ENCODE measurements at places on chromosomes 7 and 10.

DNA sequence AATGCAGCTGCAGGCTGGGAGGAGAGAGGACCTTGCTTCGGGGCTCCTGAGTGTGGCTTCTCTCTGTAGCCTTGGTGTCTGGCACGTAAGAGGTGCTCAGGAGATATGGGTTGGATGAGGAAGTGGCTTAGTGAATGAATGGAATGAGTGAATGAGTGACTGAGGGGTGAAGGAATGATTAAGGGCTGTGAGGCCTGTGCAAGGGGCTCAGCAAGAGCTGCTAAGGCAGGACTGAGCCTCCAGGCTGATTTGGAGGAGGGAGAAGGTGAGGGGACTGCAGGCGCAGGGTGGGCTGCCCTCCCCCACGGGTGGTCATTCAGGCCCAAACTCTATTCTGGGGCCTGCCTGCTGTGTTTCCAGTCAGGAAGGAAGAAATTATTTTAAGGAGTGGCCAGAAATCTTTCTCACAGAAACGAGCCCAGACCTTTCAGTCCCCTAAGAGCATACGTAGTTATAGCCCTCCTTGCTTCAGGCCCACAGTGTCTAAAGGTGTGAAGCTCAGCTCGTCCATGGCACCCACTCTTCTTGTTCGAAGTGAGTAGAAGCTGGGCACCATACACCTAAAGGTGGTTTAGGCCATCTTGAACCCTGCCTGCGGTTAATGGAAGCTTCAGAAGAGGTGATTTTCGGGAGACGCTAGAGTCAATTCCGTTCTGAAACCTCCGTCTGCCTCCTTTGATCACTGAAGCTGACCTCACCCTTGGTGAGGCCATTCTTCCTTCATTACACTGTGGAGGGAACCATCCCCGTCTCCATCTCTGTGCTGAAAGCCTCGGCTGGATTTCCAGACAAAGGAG lies 49.5 kb upstream of the SAMD8 start:
- DNase-seq: no peak

DNA sequence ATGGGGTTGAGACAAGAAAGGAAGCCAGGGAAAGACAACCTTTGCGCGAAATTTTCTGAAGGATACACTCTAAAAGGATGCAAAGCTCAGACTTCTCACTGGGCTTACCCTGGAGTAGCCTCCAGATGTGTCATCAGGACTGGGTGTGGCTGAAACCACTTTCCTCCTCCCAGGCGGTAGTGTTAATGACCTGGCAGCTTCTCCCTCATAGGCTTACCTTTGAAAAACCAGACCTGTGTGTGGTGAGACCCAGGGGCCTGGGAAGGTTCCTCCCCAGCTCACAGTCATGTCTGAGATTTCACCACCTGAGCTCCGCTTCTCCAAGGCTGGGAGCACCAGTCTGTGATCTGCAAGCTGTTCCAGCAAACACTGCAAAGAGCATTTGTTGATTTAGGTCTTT lies 93.7 kb downstream of the EPC1 start:
- DNase-seq: no peak

GRCh38 chr7:18684916-18685315 lies 189.4 kb downstream of the HDAC9 start:
- no peak for DNase-seq

DNA sequence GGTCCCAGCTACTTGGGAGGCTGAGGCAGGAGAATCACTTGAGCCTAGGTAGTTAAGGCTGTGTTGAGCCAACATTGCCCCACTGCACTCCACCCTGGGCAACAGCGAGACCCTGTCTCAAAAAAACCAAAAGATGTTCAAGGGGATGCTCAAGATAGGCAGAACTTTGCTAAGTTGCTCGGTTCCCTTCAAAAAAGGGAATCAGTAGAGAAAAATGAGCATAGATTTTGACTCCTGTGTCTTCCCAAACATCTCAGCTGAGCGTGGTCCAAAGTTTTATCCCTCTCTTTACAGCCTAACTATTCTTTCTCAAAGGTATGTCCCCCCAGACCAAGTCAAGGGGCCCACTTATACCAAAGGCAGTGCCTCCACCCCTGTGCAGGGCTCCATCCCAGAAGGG lies 14.0 kb downstream of the AGFG2 start:
- no peak for DNase-seq

DNA sequence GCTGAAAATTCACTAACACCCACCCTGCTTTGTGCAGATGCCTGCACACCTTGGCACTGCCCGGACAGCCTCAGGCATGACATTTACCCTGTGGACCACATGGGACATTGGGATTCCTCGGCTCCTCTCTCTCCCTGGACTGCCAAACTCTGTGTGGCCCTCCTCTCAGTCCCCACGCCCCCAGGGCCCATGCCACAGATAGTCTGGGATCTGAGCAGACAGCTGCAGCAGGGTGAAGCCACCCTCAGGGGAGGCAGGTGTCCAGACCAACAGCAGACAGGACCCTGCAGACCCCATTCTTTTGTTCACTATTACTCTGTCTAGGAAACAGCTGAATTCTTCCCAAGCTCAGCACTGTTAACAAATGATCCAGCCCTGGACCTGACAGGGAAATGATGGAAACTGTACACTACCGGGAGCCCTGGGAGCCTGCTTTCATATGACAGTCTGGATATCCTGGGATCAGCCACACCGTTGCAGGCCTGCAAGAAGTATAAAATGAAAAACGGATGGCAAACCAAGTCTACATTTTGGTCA lies 83.4 kb downstream of the VOPP1 start:
- DNase-seq: no peak

DNA sequence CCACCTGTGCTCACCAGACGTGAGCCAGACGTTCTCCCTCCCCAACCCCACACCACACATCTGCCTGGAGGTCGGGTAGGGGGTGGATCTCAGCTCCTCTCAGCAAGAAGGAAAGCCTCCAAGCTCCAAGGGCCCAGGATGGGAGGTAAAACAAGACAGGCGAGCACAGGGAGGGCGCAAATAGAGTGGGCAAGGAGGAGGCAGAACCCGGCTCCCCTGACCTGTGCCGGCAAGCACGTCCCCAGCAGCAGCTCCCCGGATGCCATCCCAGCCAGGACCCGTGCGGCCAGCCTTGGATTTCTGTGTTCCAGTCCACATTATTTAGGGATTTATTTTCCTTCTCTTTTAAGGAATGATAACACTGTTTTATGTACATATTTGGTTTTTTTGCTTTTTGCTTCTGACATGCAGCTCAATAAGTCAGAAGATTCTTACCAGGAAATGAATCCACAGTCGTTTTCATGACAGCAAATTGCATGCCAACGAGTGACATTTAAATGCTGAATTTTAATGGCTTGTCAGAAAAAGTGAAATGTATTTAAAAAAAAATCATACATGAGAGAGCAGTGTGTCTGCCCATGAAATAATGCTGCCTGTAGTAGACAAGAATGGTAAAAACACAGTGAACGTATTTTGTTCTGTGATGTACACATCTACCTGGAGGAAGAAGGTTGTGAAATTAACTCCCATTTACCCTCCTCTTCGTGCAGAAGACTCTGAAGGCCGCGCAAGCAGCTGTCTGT lies 276.5 kb downstream of the PTPRN2 start:
- no peak for DNase-seq

- DNase-seq: no peak
Observed at GRCh38 chr7:29564496-29565223, 1.0 kb downstream of the PRR15 start.
